ENCODE measurements at places on chromosomes 1 and 21.

GRCh38 chr1:15707239-15707925 is 23.3 kb downstream of the PLEKHM2 start:
- DNase-seq: no peak

DNA sequence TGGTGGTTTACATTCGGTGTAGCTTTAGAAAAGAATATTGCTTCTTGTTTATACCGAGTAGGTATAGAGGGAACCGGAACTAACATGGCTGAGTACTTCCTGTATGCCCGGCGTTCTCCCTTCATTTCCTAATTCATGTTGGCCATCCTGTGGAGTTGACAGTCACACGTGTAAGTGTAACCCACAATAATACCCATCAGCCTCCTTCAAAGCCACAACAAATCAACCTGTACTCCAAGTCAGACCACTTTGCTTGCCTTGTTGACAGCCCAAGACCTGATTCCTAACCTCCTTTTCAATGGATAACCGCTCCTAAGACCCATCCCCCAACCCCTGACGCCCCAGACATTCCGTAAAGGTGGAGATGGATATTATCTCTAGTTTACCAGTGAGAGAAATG is 42.1 kb downstream of the UBE2U start:
- DNase-seq: no peak

- DNase-seq: no peak
Observed at GRCh38 chr1:32746130-32746529, 43.6 kb upstream of the SYNC start.

DNA sequence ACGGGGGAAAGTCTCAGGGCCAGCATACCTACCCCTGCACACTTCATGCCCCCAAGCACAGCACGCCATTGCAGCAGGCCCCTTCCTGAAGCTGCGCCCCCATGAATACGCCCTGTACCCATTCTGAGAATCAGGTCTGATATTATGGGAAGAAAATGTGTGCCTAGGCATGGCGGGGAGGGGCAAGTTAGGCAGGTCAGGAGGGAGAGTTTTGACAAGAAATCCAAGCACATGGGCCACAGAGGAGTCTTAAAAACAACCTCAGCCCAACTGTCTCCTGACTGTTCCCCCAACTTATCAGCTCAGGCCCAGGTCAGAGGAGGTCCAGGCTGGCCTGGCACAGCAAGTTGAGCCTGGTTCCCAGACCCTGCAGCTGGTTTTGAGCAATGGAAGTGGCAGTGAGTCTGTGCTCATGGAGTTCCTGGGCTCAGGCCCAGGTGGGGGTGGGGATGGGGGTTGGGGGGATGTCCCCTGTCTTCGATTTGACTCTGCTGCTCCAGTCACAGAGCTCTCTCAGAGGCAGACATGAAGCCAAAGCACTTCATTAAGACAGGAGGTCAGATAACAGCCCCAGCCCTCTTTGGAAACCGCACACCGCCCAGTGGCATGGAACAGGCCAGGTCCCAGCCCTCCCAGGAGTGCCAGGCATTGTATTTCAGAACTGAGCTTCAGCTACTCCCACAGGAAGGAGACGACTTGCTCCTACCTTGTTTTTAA is 20.6 kb upstream of the BCAR3 start:
- DNase-seq: no peak
